ENCODE measurements at places on chromosomes 16 and 17.

DNA sequence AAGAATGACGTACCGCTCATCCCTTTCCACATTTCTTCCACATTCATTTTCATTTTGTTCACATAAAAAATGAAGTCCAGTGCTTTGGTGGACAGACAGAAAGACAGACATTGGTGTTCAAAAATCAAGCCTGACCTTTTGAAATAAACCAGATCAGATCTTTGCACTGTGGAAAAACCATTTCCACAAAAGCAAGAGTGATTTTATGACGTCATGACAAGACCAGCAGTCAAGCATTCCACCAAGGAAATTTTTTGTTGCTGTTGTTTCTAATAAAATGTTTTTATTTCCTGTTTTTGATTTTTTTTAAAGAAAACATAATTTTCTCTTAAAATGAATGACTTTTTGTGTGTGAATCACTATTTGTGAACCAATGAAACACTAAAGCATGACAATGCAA lies 350.0 kb downstream of the KCNJ2 start:
- no peak for DNase-seq

DNA sequence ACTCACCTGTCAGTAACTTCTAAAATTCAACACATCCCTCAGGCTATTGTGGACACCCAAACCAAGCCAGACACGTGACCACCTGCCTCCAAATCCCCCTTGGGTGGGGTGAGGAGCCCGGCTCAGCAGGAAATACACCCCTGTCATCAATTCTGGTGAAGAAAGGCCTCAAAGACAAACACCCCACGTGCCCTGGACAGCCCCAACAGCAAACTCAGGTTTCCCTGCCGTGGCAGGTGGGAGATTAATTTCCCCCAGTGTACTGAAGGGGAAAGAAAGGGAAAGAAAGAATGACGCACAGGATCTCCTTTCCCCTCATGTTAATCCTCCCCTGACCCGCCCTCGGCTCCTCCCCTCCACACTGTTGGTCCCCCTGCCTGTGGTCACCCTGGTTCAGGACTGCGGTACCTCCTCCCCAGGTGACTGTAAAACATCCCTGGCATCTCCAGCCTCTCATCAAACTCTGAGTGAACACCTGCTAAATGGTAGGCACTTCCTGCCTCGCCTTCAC lies 98.3 kb downstream of the ZNF423 start:
- DNase-seq: no peak

GRCh38 chr16:89456419-89456959 lies 33.9 kb downstream of the ANKRD11 start:
- no peak for DNase-seq

DNA sequence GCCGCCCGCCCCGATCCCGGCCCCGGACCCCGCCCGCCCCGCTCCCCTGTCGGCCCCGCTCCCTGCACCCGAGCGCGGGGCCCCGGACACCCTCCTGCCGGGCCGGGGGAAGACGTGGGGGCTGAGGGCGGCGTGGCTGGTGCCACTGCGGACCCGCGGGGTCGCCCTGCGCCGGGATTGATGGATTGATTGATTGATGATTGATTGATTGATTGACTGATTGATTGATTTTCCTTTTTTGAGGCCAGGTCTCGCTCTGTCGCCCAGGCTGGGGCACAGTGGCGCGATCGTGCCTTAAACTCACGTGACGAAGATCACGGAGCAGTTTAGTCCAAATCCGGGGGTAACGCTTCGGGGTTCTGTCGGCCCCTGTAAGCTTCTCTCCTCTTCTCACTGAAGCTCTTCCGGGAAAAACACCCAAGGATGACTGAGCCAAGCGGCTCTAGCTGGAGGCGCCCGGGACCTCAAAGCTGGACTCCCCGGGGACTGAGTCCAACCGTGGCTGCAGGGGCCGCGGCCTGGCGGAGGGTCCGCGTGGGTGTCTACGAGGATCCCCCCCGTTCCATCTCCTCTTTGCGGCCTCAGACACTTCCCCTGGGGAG lies 40.2 kb upstream of the BHLHA9 start:
- no peak for DNase-seq

DNA sequence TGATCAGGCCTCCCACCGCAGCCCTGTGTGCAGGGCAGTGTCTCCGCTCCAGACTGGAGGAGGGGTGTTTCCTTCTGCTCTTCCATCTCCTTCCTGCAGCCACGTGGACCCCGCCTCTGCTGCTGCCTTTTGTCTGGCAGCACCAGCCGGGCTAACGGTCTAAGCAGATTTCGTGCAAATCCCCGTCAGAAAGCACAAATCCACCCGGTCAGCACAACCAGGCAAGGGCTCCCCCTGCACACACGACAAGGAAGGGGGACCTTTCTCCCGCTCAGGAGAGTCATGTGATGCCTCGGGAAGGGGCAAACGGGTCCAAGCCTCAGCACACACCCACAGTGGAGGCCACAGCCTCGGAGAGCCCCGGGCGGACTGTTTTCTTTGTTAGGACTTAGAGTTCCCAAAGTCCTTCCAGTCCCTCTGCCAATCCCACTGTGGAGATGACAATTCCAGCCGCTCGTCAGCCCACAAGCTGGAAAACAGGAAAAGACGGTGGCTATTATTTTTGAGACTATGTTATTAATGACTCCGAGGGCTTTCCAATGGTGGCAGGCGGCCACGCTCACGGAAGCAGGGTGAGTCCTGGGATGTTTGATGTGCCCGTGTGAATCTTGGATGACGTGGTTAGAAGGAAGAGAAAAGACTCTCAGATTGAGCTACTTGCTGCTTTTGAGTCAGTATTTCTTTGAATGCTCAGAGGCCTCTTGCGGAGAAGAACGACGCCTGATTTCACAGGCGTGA lies 22.5 kb upstream of the MEAK7 start:
- peak; percentile 60 for DNase-seq

GRCh38 chr17:76791053-76791980 lies 53.4 kb downstream of the MFSD11 start:
- DNase-seq: peak; percentile 14

DNA sequence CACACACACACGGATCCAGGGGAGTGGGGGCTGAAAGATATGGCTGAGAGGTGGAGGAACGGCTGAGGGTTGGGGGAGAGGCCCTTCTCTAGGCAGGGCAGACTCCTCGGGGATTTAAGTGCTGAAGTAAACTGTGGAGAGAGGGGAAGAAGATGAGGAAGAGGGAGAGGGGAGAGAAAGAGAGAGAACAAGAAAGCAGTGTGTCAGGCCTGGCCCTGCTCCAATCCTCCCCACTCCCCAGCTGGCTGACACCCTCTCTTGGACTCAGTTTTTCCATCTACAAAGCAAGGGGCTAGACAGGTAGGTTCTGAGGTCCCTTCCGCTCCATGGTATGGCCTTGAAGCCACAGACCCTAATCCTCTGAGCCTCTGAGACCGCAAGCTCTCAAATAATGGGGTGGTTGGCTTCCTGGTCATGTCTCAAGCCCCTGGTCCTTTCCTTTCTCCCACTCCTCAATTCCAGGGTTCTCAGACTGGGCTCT lies 2.0 kb downstream of the VAMP2 start:
- no peak for DNase-seq

DNA sequence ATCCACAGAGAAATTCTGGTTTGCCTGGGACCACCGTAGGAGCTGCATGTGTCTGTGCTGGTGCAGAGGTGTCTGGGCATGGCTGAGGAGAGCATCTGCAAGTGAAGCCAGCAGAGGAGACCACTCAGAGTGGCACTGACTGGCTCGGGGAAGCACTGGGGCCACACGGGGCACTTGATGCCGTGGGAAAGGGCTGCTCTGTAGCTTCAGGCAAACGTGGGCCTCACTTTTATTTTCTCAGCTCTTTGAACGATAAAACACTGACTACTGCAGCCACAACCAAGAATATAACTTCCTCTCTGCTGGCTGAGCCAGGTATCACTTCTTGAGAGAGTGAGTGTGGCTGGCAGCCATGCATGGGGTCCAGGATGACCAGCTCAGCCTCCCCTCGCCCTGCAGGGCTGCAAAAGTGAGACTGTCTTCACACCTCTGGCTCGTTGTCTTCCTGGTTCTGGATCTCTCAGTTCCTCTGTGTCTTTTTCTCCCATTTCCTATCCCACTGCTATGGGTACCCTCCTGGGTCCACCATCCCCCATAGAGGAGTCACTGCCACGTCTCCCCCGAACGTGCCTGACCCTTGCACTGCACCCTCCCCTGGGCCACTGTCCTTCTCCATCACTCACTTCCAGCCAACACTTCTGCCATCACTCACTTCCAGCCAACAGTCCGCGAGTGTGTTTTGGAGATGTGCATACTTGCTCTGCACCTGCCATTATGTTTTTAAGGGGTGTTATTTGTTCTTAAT lies 201.4 kb upstream of the CHMP6 start:
- DNase-seq: no peak

GRCh38 chr16:57358086-57358420 lies 530 bp upstream of the CCL22 start:
- DNase-seq: no peak

GRCh38 chr16:56462064-56462796 lies 10.9 kb downstream of the OGFOD1 start:
- no peak for DNase-seq

- DNase-seq: peak; percentile 48
These were observed 30.4 kb downstream of the SOCS3 start for GRCh38 chr17:78329263-78330059.

- no peak for DNase-seq
These were observed 2.0 kb downstream of the PITPNM3 start for GRCh38 chr17:6554342-6554741.

Measured in kidney tubule cell (primary cell).